ENCODE measurements at places on chromosomes 12 and 14. TPM values are rescaled to one million over a fixed set of nuclear protein-coding genes. Genes with fewer than 3 reads are reported as not detected.
A peak's percentile ranks its signal among the peaks of the same experiment; 100 is the strongest.

DNA sequence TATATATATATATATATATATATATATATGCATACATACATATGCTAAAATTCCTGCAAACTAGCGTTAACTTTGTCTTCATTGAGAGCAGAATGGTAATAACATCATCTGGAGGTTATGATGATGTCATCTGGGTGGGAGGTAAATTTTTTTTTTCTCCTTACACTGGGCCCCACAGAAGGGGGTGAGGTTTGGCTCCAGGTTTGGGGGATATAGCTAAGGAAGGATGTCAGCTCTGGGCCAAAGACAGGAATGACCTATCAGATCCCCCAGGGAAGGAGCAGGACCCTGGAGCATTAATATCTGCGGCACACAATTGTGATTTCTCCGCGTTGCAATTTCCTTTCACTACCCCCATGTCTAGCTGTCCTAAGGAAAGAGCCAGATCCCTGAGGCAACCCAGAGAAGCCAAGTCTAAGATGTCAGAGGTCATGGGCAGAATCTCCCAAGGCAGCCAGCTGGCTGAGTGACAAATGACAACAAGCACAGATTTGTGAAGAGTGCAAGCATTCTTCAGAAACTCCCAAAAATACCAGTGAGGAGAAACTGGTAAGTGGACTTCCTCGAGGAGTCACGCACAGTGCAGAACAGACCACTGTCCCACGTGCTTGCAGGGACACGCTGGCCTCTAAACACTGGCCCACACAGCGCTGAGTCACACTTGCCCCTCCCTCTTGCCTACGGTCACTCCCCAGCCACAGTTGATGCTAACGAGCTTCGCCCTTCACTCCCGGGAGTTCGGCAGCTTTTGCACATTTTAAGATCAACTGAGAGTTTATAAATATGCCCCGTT, 9.9 kb downstream of the UBC start:
- peaks cover 4% of the 10 kb centered on the region for H3K4me1 ChIP-seq
- H3K36me3 ChIP-seq = no peaks in the 10 kb centered on the region
- no peaks in the 10 kb centered on the region for H3K27me3 ChIP-seq

GRCh38 chr14:71397371-71397770, 490.1 kb downstream of the PCNX1 start:
- no peaks in the 10 kb centered on the region for H3K36me3 ChIP-seq
- no peaks in the 10 kb centered on the region for H3K4me1 ChIP-seq
- DNase-seq = no peak

GRCh38 chr12:18141048-18141982, 51.3 kb upstream of the RERGL start:
- H3K4me3 ChIP-seq = no peak overlapping the region
- no peak overlapping the region for H3K27ac ChIP-seq
- DNase-seq = no peak
- no peaks in the 10 kb centered on the region for H3K27me3 ChIP-seq

- no peaks in the 10 kb centered on the region for H3K36me3 ChIP-seq
- H3K27ac ChIP-seq = no peak overlapping the region
- H3K4me3 ChIP-seq = no peak overlapping the region
- no peaks in the 10 kb centered on the region for H3K27me3 ChIP-seq
These were observed 427.2 kb downstream of the TMTC2 start for GRCh38 chr12:83113945-83114344.

GRCh38 chr14:51865953-51866747, 5.7 kb downstream of the GNG2 start:
- no peak overlapping the region for H3K4me3 ChIP-seq
- H3K4me1 ChIP-seq = peaks cover 63% of the 10 kb centered on the region
- H3K27me3 ChIP-seq = no peaks in the 10 kb centered on the region
- no peak for DNase-seq
- H3K27ac ChIP-seq = peak overlapping the region; percentile 50

DNA sequence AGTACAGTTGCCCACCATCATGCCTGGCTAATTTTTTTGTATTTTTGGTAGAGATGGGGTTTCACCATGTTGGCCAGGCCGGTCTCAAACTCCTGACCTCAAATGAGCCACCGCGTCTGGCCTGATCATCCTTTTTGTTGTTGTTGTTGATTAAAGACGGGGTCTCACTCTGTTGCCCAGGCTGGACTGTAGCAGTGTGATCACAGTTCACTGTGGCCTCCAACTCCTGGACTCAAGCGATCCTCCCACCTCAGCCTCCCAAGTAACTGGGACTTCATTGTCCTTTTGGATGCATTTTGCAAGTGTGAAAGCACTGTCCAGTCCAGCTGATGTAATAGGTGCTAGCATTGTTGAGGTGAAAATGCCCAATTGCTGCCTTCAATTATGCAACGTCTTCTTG, 27.1 kb upstream of the ATXN2 start:
- no peaks in the 10 kb centered on the region for H3K27me3 ChIP-seq
- no peak for DNase-seq
- no peak overlapping the region for H3K27ac ChIP-seq

- no peaks in the 10 kb centered on the region for H3K4me1 ChIP-seq
- H3K4me3 ChIP-seq = no peak overlapping the region
- DNase-seq = peak; percentile 49
- H3K27me3 ChIP-seq = no peaks in the 10 kb centered on the region
These were observed 431.6 kb downstream of the RAD51B start for GRCh38 chr14:68250927-68251768.

DNA sequence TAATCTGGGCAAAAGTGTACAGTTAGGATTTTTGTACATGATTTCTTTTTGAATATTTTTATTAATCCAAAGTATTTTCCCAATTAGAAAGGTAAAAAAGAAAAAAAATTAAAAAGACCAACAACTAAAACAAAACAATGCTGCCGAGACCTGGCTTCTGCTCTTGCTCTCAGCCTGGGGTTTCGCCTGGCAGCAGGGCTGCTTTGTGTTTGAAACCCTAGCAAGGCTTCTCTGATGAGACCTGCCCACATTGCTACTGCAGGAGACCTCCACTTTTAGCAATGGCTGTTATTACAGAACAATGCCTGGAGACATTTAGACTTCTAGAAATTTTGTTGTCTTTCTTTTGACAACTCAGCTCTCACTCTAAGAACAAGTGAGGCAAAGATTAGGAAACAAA, 1153.0 kb upstream of the TMEM132C start:
- H3K27ac ChIP-seq = no peak overlapping the region
- no peaks in the 10 kb centered on the region for H3K27me3 ChIP-seq
- no peaks in the 10 kb centered on the region for H3K36me3 ChIP-seq
- H3K4me1 ChIP-seq = no peaks in the 10 kb centered on the region

DNA sequence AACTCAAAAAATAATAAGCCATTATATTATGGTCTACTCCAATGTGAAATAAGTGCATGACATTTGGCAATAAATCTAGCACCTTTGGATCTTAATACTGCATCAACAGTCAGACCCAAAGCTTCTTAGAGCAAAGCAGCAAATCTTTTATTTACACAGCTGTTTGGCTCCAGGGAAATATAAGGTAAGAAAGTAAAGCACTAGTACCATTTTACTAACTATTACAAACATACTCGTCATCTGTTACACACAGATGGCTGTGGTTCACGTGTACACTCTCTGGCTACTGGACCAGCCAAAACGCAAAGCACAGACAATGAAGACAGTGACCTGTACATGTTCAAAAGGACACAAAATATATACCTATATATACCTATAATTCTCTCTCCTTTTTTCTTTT, 2.8 kb downstream of the FGD6 start:
- H3K4me3 ChIP-seq = no peak overlapping the region
- peaks cover 5% of the 10 kb centered on the region for H3K36me3 ChIP-seq
- no peak overlapping the region for H3K27ac ChIP-seq
- no peak for DNase-seq

The ART4 gene
- polyA plus RNA-seq = not detected

The PIP4P1 gene
- polyA plus RNA-seq = 20.7 TPM

GRCh38 chr12:127414636-127415035, 852.3 kb upstream of the TMEM132C start:
- no peak for DNase-seq
- H3K36me3 ChIP-seq = no peaks in the 10 kb centered on the region
- H3K4me3 ChIP-seq = no peak overlapping the region
- H3K4me1 ChIP-seq = no peaks in the 10 kb centered on the region

The PIANP gene
- polyA plus RNA-seq = 0.22 TPM

DNA sequence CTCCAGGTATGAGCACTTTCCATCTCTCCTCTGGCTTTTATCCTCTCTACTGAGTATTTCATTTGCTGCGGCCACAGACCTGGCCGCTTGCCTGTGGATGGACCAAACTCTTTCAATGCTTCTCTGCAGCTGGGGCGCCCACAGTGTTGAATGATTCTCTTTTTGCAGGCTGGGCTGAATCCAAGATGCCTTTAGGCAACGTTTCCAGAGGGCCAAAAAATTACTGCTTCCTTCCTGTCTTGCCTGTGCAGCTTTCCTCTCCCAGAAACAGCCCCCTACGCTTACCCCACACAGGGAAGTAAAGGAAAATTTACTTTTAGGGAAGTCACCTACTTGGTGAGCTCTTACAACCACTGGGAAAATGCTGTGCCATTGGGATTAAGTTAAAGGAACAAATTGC, 55.6 kb upstream of the JDP2 start:
- H3K4me3 ChIP-seq = no peak overlapping the region
- DNase-seq = no peak
- H3K4me1 ChIP-seq = no peaks in the 10 kb centered on the region
- H3K27ac ChIP-seq = no peak overlapping the region
- no peaks in the 10 kb centered on the region for H3K27me3 ChIP-seq

The GPR84 gene
- polyA plus RNA-seq = not detected

DNA sequence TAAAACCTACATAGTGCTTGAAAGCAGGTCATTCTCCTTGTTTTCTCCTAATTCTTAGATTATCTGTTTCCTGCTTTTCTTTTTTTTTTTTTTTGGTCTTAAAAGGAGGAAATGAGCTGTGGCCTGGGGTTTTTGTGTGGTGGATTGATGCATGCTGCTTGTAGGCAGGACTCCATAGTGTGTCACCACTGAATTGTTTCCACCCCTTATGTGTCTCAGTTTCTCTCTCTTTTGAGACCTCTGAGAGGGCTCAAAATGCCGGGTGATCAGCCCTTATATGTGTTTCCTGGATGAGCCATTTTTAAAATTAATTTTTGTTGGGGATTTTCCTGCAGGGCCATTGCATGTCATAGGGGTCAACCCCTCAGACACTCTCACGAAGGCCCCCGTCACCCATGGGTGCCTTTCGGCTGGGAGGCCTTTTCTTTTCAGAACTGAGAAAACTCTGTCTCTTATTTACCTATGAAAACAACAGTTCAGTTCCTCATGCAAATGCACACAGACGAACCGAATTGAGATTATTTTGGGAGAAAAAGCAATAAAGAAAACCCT, 32.0 kb upstream of the LRRK2 start:
- H3K4me1 ChIP-seq = no peaks in the 10 kb centered on the region
- H3K27ac ChIP-seq = no peak overlapping the region
- DNase-seq = no peak
- H3K36me3 ChIP-seq = no peaks in the 10 kb centered on the region
- H3K27me3 ChIP-seq = no peaks in the 10 kb centered on the region

DNA sequence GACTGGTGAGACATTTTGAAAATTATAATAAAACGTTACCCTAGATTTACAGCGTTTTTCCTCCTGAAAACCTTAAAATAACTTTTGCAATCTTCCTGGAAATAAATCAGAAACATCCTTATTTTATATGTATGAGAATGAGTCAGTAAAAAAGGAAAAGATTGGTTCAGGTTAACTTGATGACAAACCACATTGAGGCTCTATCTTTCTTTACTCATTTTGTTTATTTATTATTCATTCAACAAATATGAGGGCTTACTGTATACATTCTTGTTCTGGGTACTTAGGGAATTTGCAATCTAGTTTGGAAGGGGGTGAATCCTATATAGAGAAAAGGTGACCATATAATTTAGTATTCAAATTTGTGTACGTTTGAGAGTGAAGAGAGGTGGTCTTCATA, 156.6 kb downstream of the UNC79 start:
- no peaks in the 10 kb centered on the region for H3K27me3 ChIP-seq
- H3K4me3 ChIP-seq = no peak overlapping the region
- no peak for DNase-seq
- no peaks in the 10 kb centered on the region for H3K4me1 ChIP-seq
- no peaks in the 10 kb centered on the region for H3K36me3 ChIP-seq

The IL26 gene
- not detected for polyA plus RNA-seq

The KRAS gene
- polyA plus RNA-seq = 66.0 TPM

DNA sequence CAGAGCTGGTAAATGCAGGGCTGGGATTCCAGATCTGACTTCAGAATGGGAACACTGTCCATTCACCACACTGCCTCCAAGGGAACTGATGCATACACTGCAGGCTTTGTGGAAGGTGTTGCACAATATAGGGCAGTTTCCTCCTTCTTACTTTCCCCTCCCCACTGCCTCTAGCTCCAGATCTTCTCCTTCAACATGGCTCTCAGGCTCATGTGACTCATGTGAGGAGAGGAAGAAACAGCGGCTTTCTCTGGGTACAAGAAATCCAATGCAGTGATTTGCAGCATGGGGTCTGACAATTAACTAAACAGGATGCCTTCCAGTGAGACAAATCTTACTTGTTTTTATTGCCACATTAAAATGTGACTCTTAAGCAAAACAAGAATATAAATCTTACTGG, 447.6 kb upstream of the CCDC196 start:
- no peak overlapping the region for H3K4me3 ChIP-seq
- no peak overlapping the region for H3K27ac ChIP-seq
- no peak for DNase-seq

GRCh38 chr14:84726471-84726870, 803.5 kb upstream of the FLRT2 start:
- H3K4me1 ChIP-seq = no peaks in the 10 kb centered on the region
- DNase-seq = no peak
- H3K4me3 ChIP-seq = no peak overlapping the region
- H3K36me3 ChIP-seq = no peaks in the 10 kb centered on the region
- H3K27ac ChIP-seq = no peak overlapping the region

DNA sequence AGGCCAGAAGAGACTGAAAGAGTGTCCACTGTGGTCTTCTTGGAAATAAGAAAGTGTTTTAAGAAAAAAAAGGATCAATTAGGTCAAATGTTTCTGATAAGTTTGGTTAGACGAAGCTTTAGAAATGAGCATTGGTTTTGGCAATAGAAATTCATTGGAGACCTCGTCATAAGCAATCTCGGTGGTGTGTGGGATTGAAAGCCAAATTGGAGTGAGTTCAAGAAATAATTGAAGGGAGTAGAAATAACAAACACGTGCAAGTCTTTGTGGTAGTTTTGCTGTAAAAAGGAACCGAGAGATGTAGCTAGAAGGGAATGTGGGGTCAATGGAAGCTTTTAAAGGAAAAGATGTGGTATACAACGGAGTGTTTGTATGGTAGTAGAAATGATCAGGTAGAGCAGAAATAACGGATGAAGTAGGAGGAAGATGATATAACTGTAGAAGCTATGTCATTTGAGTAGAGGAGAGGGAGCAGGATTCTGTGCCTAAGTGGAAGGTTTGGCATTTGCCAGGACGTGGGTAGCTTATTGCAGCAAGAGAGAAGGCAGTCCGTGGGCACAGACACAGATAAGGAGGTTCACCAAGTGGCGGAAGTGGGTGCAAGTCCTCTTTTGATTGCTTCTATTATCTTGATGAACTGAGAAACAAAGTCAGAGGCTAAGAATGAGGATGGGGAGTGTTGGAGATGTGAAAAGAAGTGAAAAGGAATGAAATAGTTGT, 146.2 kb downstream of the DACT1 start:
- no peaks in the 10 kb centered on the region for H3K4me1 ChIP-seq
- H3K27me3 ChIP-seq = no peaks in the 10 kb centered on the region
- no peaks in the 10 kb centered on the region for H3K36me3 ChIP-seq
- H3K27ac ChIP-seq = no peak overlapping the region
- H3K4me3 ChIP-seq = no peak overlapping the region

- H3K36me3 ChIP-seq = no peaks in the 10 kb centered on the region
- peak overlapping the region; percentile 79 for H3K27ac ChIP-seq
- peak overlapping the region; percentile 89 for H3K4me3 ChIP-seq
- no peaks in the 10 kb centered on the region for H3K27me3 ChIP-seq
These were observed 556 bp downstream of the MTHFD1 start for GRCh38 chr14:64388533-64389285.

The SINHCAF gene
- polyA plus RNA-seq = 47.9 TPM

- H3K4me1 ChIP-seq = no peaks in the 10 kb centered on the region
- DNase-seq = no peak
- no peak overlapping the region for H3K27ac ChIP-seq
These were observed 198.1 kb downstream of the SLC38A4 start for GRCh38 chr12:46627686-46628085.
